ENCODE measurements at places on chromosomes 3 and 15. TPM values are rescaled to one million over a fixed set of nuclear protein-coding genes. Genes with fewer than 3 reads are reported as not detected.
A peak's percentile ranks its signal among the peaks of the same experiment; 100 is the strongest.

- no peak for DNase-seq
Observed at GRCh38 chr15:25635191-25635590, 196.4 kb upstream of the UBE3A start.

TOP2B gene
- total RNA-seq = 104 TPM

GRCh38 chr15:71611553-71612396, 198.6 kb upstream of the NR2E3 start:
- DNase-seq = no peak

- no peak for DNase-seq
Observed at GRCh38 chr3:41569632-41570305, 370.5 kb downstream of the CTNNB1 start.

ILDR1 gene
- total RNA-seq = 3.7 TPM

DNA sequence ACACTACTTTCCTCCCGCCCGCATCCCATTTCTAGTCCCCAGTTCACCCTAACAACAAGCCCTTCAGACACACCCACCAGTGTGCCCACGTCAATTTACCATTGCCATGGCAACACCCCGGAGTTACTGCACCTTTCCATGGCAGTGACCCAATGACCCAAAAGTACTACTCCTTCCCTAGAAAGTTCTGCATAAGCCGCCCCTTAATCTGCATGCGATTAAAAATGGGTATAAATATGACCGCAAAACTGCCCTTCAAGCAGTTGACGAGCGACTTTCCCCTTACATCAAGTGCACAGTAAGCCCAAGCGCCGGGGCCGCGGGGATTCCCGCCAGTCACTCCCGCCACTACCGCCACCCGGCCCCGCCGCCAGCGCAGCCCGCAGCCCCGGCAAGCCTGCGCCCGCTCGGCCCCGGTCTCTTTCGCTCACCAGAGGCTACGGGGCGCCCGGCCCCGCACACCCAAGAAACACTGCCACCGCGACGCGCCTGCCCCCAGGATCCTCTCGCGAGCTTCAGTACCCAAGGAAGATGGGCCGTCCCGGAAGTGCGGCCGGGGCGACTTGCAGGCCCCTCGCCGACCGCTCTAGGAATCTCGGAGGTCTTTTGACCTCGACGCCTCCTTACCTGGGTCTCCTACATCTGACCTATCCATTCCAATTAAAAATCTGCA, 27.2 kb upstream of the ZNF502 start:
- peak; percentile 64 for DNase-seq

GRCh38 chr3:153897842-153898241, 223.3 kb upstream of the ARHGEF26 start:
- DNase-seq = no peak

AGBL1 gene
- total RNA-seq = not detected

SLC6A1 gene
- total RNA-seq = not detected

GRCh38 chr3:30233913-30234646, 372.3 kb upstream of the TGFBR2 start:
- no peak for DNase-seq

GRCh38 chr3:85360742-85361387, 402.1 kb downstream of the CADM2 start:
- no peak for DNase-seq

DNA sequence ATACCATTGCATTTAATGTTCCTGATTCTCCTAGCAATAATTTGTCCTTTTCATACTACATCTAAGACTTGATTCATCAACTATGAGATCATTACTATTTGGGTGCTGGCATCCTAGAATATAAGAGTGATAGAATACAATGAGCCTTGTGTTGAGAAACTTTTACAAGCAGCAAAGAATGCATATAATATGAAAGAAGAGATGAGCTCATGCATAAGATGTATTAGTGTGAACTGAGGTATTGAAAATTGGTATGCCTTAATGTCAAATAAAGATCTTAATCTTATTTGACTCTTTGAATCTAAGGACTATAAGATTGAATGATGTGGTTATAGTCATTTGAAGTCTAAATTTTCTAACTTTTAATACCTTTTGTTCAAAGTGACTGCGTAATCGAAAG, 220.0 kb upstream of the ARHGEF26 start:
- no peak for DNase-seq

- no peak for DNase-seq
Observed at GRCh38 chr3:130468311-130468710, 48.7 kb upstream of the COL6A6 start.

GRCh38 chr3:114231616-114232015, 5.8 kb downstream of the ZNF80 start:
- DNase-seq = no peak

- no peak for DNase-seq
Observed at GRCh38 chr3:23863060-23863459, 53.7 kb downstream of the NKIRAS1 start.

GRCh38 chr15:21270474-21270873, 169.8 kb downstream of the POTEB3 start:
- DNase-seq = no peak

DNA sequence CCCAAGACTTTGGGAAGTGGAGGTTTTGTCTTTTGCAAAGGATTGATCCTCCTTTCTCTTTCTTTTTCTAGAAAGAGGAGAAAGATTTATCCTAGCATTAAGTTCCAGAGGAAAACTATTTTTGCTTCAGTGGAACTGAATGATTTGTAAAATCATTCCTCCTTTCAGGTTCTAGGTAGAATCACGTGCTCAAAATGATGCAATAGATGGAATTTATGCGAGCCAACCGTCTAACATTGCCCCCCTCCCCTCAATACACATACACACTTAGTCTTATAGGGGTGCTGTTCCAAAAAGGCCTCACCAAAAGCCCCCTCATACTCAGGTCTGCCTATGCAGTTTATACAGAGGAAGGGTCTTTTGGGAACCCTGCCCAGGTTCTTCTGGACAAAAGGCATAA, 85.3 kb downstream of the AQP9 start:
- DNase-seq = no peak

GRCh38 chr3:380801-381200, 184.2 kb downstream of the CHL1 start:
- no peak for DNase-seq

DNA sequence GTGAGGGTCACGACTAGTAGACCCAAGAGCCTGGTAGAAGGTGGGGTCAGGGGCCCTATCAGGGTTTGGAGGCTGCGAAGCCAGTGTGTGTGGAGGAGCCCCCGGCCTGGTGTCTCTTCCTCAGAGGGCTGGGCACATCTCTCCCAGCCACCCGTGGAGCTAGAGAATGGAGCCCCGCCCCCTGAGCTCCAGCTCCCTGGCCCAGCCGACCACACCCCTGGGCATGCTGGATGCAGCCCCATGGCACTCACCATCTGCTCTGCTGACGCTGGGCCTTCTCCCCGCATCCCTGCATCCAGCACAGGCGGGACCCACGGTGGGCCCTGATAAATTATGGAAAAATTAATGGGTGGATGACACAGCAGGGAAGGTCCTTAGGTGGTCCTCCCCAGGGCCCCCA, 17.5 kb downstream of the ANKRD63 start:
- no peak for DNase-seq

TMEM266 gene
- 0.21 TPM for total RNA-seq

VILL gene
- 11.6 TPM for total RNA-seq

DNA sequence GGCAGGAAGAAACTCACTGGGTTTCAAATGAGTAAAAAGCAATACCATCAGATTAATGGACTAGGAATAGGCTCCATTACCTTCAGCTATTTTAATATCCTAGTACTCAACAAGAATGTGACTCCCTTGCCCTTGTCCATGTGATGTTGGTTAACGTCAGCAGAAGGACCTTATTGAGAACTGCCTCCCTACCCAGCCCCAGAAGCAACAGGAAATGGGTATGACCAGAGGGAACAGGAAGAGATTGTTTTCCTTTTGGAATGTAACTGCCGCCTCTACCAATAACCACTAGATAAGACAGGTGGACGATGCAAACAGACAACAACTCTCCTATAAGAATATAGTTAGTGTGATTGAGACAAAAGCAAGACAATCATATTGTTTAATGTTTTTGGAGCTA, 10.4 kb upstream of the MME start:
- peak; percentile 21 for DNase-seq
